Naive thymus-derived CD4-positive, alpha-beta T cell (primary cell): ENCODE measurements at places on chromosomes 13 and 19. TPM values are rescaled to one million over a fixed set of nuclear protein-coding genes. Genes with fewer than 3 reads are reported as not detected.
A peak's percentile ranks its signal among the peaks of the same experiment; 100 is the strongest.

Gene ZNF177
- total RNA-seq = 1.1 TPM

- DNase-seq = no peak
- no peaks in the 10 kb centered on the region for H3K36me3 ChIP-seq
- H3K4me1 ChIP-seq = peaks cover 81% of the 10 kb centered on the region
- H3K4me3 ChIP-seq = no peak overlapping the region
- H3K27me3 ChIP-seq = no peaks in the 10 kb centered on the region
- no peak overlapping the region for H3K27ac ChIP-seq
These were observed 18.7 kb downstream of the ACTN4 start for GRCh38 chr19:38665950-38666662.

Gene TEX101
- total RNA-seq = not detected

GRCh38 chr13:114102521-114103288 lies 29.7 kb downstream of the RASA3 start:
- DNase-seq = peak; percentile 17
- no peak overlapping the region for H3K4me3 ChIP-seq
- H3K27ac ChIP-seq = peak overlapping the region; percentile 49
- peaks cover 23% of the 10 kb centered on the region for H3K36me3 ChIP-seq

DNA sequence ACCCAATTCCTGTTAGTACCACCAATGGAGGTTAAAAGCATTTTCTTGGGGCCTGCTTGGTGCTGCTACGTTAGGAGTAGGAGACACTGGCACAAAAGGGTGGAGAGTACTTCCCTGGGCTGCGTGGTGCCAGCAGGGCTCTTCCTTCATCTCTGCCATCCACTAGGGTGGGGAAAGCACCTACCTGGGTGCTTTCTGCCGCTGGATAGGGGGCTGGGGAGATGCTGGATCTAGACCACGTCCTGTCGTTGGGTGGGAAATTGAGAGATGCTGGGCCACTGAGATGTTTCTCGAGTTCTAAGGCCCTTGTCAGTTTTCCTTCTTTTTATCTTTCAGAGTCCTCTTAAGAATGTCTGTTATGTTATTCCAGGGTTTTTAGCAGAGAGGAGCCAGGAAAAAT lies 6.7 kb upstream of the FCGBP start:
- H3K4me3 ChIP-seq = peak overlapping the region; percentile 49
- peak overlapping the region; percentile 77 for H3K27ac ChIP-seq
- H3K27me3 ChIP-seq = no peaks in the 10 kb centered on the region
- peak; percentile 21 for DNase-seq

Gene CPT1C
- 1.1 TPM for total RNA-seq

Gene CYP2A6
- not detected in 2 replicates for total RNA-seq
